WERI-Rb-1 (cell line): ENCODE measurements at places on chromosomes 1 and 21.

DNA sequence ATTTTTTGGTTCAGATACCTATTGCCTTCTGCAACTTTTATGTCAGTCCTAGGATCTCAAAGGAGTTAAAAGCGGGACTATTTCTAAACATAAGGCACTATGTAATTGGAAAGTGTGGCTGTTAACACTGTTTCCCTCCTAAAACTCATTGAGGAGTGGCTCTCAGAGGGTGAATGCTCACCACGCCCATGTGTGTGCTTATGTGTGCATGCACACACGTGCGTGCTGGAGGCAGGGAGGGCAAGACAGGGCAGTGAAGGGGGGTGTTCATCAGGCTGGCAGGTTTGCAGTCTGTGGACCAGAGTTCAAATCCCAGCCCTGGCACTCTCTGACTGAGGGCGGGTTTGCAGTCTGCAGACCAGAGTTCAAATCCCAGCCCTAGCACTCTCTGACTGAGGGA lies 22.4 kb downstream of the KCNAB2 start:
- no peak for DNase-seq

DNA sequence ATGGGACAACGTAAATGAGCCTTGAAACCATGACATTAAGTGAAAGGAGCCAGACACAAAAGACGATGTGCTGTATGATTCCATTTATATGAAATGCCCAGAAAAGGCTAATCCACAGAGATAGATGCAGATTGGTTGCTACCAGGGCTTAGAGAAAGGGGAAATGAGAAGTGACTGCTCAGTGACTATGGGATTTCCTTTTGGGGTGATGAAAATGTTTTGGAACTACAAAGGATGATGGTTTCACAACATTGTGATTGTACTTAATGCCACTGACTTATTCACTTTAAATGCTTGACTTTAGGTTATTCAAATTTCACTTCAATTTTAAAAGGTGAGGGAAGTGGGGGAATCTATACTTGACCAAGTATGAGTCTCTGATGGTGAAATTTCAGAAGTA lies 414.3 kb downstream of the SETD4 start:
- DNase-seq = no peak

DNA sequence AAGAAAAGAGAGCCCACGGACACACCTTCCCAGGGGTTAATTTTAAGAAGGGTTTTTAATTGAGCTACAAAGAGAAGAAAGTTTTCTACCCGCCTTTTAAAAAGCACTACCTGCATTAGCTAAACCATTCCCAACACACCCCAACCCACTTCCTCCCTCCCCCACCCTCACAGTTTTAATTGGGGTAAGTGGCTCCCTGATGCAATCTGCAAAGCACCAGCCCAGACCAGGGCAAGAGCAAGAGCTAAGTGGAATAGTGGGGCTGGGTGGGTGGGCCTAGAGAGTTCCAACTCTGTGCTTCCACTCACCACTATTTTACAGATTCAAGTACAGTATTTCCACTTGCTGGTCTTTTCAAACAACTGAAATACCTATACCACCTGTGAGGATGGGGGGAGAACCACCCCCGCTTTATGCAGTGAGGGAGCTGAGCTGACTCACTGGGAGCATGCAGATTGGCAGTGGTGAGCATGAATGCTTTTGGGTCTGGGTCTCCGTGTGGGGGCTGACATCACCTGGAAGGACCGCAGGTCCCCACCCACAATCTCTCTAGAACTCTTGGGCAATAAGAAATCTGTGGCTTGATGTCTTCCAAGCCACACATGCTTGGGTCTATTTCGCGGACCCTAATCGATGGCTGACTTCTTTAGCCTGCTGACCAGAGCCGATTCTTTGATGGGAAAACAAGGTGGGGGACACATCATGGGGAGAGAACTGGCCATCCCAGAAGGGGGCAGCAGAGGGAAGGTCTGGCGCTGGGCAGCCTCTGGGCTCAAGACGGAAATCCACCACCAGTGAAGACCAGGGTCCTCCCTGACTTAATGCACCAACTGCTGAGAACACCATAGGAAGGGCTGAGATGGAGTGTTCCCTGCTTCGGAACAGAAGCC lies 95.5 kb downstream of the SSBP3 start:
- DNase-seq = peak; percentile 85

- DNase-seq = peak; percentile 61
Observed at GRCh38 chr1:206705726-206706297, 21.1 kb downstream of the MAPKAPK2 start.

GRCh38 chr21:40208948-40209345 lies 341.7 kb downstream of the PCP4 start:
- no peak for DNase-seq

DNA sequence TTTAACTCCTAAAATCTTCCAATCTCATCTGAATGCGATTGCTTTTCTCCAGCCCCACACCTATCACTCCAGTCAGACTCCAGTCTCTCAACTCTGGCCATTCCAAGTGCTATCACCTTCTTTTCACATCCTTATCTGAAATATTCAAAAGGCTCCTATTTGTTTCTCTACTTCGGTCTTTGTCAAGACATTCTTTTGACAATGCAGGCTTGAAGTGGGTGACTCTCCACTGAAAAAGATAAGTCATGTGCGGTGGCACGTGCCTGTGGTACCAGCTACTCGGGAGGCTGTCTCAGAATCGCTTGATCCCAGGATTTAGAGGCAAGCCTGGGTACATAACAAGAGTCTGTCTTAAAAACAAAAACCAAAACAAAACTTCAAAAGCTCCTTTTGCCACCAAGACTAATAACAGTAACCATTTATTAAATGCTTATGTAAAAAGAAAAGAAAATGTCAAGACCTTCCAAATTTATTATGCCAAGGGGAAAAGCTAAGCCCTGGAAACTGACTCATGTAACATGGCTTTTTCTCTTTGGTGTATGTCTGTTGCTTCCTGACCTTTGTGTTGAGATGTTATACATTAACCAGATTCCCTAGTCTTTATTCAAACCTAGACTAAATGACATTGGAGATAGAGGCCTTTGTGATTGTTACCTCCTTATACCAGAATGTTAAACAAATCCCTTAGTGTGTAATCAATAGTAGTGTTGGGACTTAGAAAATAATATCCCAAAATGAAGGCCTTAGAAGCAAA lies 3.6 kb downstream of the ALG14 start:
- DNase-seq = no peak

DNA sequence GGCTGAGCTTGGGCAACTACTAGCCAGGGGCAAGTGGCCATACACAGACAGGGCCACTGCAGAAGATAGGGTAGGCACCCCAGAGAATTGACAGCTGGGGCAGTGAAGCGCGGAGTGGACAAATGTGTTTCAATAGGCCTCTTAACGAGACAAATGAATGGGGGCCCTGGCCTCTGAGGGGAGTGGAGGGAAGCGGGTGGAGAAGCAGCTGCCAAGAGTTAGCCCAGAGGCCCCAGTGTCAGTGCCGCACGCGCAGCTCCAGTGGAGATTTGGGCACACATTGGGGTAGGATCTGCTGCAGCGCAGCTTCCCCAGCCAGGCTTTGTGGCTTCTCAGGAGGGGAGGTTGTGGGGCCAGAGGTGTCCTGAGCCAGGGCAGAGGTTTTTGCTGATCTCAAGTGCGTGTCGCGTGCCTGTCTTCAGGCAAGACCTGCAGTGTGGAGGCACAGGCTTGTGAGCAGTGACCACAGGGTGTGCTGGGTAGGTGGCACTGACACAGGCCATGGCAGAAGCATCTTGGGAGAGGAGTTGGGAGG lies 16.9 kb downstream of the PTPRF start:
- no peak for DNase-seq

DNA sequence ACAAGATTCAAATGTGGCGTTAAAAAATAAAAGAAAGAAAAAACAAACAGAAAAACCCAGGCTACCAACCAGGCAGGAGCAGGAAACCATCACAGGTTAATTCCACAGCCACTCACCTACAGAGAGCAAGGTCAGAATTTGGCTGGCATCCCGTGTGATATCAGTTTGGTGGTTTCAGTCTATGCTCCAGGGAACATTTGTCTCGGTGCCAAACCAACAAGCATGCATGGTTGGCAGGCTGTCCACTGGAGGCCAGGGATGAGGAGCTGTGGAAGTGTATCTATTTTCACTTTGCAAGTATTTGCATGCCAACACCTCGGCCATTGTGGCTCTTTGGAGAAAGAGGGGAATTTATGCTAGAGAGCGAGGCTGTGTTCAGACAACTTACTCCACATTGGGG lies 53.1 kb upstream of the PROX1 start:
- no peak for DNase-seq
